Right ventricle myocardium superior (tissue), 1 donor: ENCODE measurements at places on chromosomes 2 and 18. TPM values are rescaled to one million over a fixed set of nuclear protein-coding genes. Genes with fewer than 3 reads are reported as not detected.

Gene RAB6C
- total RNA-seq, result 0.22 TPM

Gene RBM44
- total RNA-seq, result 0.38 TPM

Gene TTC31
- 8.4 TPM for total RNA-seq

Gene PLB1
- total RNA-seq, result 1.8 TPM

Gene SMCHD1
- total RNA-seq, result 25.4 TPM

Gene SOS1
- total RNA-seq, result 24.2 TPM

Gene LRP2
- not detected for total RNA-seq

Gene SKOR2
- total RNA-seq, result not detected

Gene ABCB11
- total RNA-seq, result 0.13 TPM

Gene TMEM131
- 26.7 TPM for total RNA-seq

Gene PROM2
- 0.54 TPM for total RNA-seq

Gene APCDD1
- total RNA-seq, result 27.0 TPM

Gene GALNT14
- 0.67 TPM for total RNA-seq

Gene ABCG5
- total RNA-seq, result not detected

Gene LYG1
- total RNA-seq, result not detected

Gene CCDC178
- 0.35 TPM for total RNA-seq

Gene TRIM43
- total RNA-seq, result not detected

Gene CD226
- 0.94 TPM for total RNA-seq
